ENCODE measurements at places on chromosomes 7 and 10.

GRCh38 chr10:124765256-124765655, 21.1 kb upstream of the FAM53B start:
- DNase-seq, result no peak

- no peak for DNase-seq
Observed at GRCh38 chr7:80563561-80564327, 51.9 kb upstream of the GNAT3 start.

- DNase-seq, result no peak
Observed at GRCh38 chr10:122675278-122675677, 24.4 kb downstream of the C10orf120 start.

DNA sequence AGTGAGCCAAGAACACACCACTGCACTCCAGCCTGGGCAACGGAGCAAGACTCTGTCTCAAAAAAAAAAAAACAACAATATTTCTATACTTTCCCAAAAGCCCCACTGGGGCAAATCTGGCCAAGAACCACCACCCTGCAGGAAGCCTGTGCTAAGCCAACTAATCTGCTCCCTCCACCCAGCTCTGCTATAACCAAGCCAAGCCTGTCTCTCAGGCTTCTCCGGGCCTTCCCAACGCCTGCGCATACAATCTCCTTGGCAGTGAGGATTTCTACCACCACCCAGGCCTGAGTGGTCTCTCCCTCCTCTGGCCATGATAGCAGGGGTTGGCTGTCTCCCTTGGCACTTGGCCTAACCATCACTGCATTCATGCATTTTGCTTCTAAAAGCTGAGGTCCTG, 14.2 kb downstream of the DDX56 start:
- DNase-seq, result no peak

- DNase-seq, result no peak
Observed at GRCh38 chr10:22679608-22680007, 34.8 kb downstream of the PIP4K2A start.

DNA sequence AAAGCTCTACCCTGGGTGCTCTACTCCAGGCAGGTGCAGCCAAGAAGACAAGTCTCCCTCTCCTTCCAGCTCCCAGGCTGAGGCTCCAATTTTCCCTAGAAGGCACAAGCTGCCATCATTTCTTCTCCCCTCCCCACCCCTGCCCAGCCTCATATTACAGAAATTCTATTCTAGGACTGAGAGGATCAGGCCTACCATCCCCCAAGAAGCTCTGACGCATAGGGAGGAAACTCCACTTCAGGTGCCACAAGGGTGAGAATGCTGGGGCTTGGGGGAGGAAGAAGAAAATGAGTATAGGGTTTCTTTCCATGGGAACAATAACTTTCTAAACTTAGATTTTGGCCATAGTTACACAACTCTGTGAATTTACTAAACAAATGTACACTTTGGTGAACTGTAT, 35.3 kb downstream of the FEZF1 start:
- DNase-seq, result no peak

GRCh38 chr7:117165656-117166055, 157.2 kb downstream of the WNT2 start:
- no peak for DNase-seq
